ENCODE measurements at places on chromosomes 7 and 10. TPM values are rescaled to one million over a fixed set of nuclear protein-coding genes. Genes with fewer than 3 reads are reported as not detected.

The ZPBP gene
- not detected for total RNA-seq

The FAM180A gene
- total RNA-seq: 1.7 TPM

The ACHE gene
- total RNA-seq: not detected

The UPK3BL2 gene
- not detected for total RNA-seq

The FRMD4A gene
- 31.0 TPM for total RNA-seq

The MXI1 gene
- 2.7 TPM for total RNA-seq

The PSMG3 gene
- 54.9 TPM for total RNA-seq

The OTUD1 gene
- 4.3 TPM for total RNA-seq

The GIMAP5 gene
- total RNA-seq: not detected

The SLC18A3 gene
- total RNA-seq: not detected

The PPP1R3C gene
- total RNA-seq: 22.5 TPM

The CWF19L1 gene
- 22.5 TPM for total RNA-seq

The PLXNA4 gene
- under 0.01 TPM for total RNA-seq

The SLC16A12 gene
- total RNA-seq: 0.29 TPM

The RPEL1 gene
- under 0.01 TPM for total RNA-seq

The PRRT4 gene
- not detected for total RNA-seq

The CEP41 gene
- 26.6 TPM for total RNA-seq

The OR2A7 gene
- total RNA-seq: 0.89 TPM

The ELOVL3 gene
- total RNA-seq: not detected

The HOXA3 gene
- total RNA-seq: 0.18 TPM

The NPSR1 gene
- total RNA-seq: not detected

The GRM3 gene
- not detected for total RNA-seq

The SLK gene
- total RNA-seq: 19.3 TPM

The ATRNL1 gene
- total RNA-seq: under 0.01 TPM

The ANKRD1 gene
- total RNA-seq: 0.58 TPM

The CALCR gene
- total RNA-seq: not detected

The VGF gene
- total RNA-seq: 0.53 TPM

The UCN3 gene
- total RNA-seq: not detected

The VWA2 gene
- not detected for total RNA-seq

The HMX2 gene
- not detected for total RNA-seq

The ASZ1 gene
- not detected for total RNA-seq

The SLC26A3 gene
- not detected for total RNA-seq

The FAM24B gene
- 4.0 TPM for total RNA-seq

The PIK3AP1 gene
- total RNA-seq: 0.29 TPM

The TRPV5 gene
- not detected for total RNA-seq

The BLNK gene
- not detected for total RNA-seq

The LIPN gene
- not detected for total RNA-seq

The AZGP1 gene
- total RNA-seq: not detected

The GPRIN2 gene
- not detected for total RNA-seq

The HABP2 gene
- not detected for total RNA-seq

The TMEM196 gene
- total RNA-seq: not detected

The PKD2L1 gene
- not detected for total RNA-seq

The PON3 gene
- total RNA-seq: not detected

The PYROXD2 gene
- total RNA-seq: 2.3 TPM

The ARHGAP12 gene
- total RNA-seq: 16.4 TPM

The CDHR1 gene
- 0.58 TPM for total RNA-seq
